ENCODE measurements at places on chromosomes 1 and 21. TPM values are rescaled to one million over a fixed set of nuclear protein-coding genes. Genes with fewer than 3 reads are reported as not detected.

The KCND3 gene
- 1.4 TPM for total RNA-seq

The VSIG8 gene
- 0.09 TPM for total RNA-seq

The NBPF4 gene
- total RNA-seq: not detected

The VHLL gene
- total RNA-seq: not detected

The KLF17 gene
- total RNA-seq: not detected

The CCDC27 gene
- not detected for total RNA-seq

The LIN28A gene
- total RNA-seq: not detected

The SNRPE gene
- 125 TPM for total RNA-seq

The TMEM240 gene
- total RNA-seq: 1.7 TPM

The KLHDC8A gene
- not detected for total RNA-seq

The RNU5D-1 gene
- not detected for total RNA-seq

The HEATR1 gene
- 39.3 TPM for total RNA-seq

The CHML gene
- 22.0 TPM for total RNA-seq

The TMEM50B gene
- total RNA-seq: 24.5 TPM

The KISS1 gene
- total RNA-seq: 0.14 TPM

The OR6K3 gene
- total RNA-seq: not detected

The DEDD gene
- total RNA-seq: 64.8 TPM

The OLFML2B gene
- total RNA-seq: 0.17 TPM

The LRP8 gene
- 17.2 TPM for total RNA-seq

The FAM72C gene
- total RNA-seq: 1.7 TPM

The MRAP gene
- total RNA-seq: not detected

The GRIK3 gene
- not detected for total RNA-seq

The TRAF5 gene
- total RNA-seq: 13.5 TPM

The PRAMEF2 gene
- total RNA-seq: not detected

The NIPAL3 gene
- 25.4 TPM for total RNA-seq

The ERICH3 gene
- not detected for total RNA-seq

The DCDC2B gene
- total RNA-seq: not detected

The RGSL1 gene
- total RNA-seq: not detected

The NECTIN4 gene
- total RNA-seq: 0.17 TPM

The NOS1AP gene
- 0.70 TPM for total RNA-seq

The TLR5 gene
- total RNA-seq: 0.34 TPM

Data from dermis blood vessel endothelial cell (primary cell).